Smooth muscle cell of the umbilical artery (primary cell): ENCODE measurements at places on chromosomes 4 and X. TPM values are rescaled to one million over a fixed set of nuclear protein-coding genes. Genes with fewer than 3 reads are reported as not detected.

The SUPT20HL1 gene
- under 0.01 and 0.14 TPM in 2 replicates for total RNA-seq

The XG gene
- 0.59 and 1.7 TPM in 2 replicates for total RNA-seq

The LRIT3 gene
- total RNA-seq = under 0.01 and 0.05 TPM in 2 replicates

The FLNA gene
- total RNA-seq = 3,018 and 4,172 TPM in 2 replicates

The TLL1 gene
- total RNA-seq = under 0.01 and 0.18 TPM in 2 replicates

The S100G gene
- not detected in 2 replicates for total RNA-seq

The TCEAL7 gene
- 15.9 and 26.1 TPM in 2 replicates for total RNA-seq

The GAGE12H gene
- total RNA-seq = not detected in 2 replicates

The GPRIN3 gene
- 0.23 and 0.30 TPM in 2 replicates for total RNA-seq

The CCDC149 gene
- 6.8 and 12.6 TPM in 2 replicates for total RNA-seq

The EVC gene
- total RNA-seq = 53.4 and 87.2 TPM in 2 replicates

The CSAG3 gene
- not detected in 2 replicates for total RNA-seq

The RASGEF1B gene
- 0.30 TPM in 1 of 2 replicates, not detected in the other for total RNA-seq

The PARM1 gene
- 0.23 and 0.89 TPM in 2 replicates for total RNA-seq

The TCEANC gene
- total RNA-seq = 1.5 and 3.9 TPM in 2 replicates

The GPR143 gene
- total RNA-seq = 0.28 and 1.5 TPM in 2 replicates

The PFKFB1 gene
- total RNA-seq = under 0.01 TPM in 1 of 2 replicates, not detected in the other

The IGSF1 gene
- total RNA-seq = 0.14 TPM in 1 of 2 replicates, not detected in the other

The GSPT2 gene
- 4.8 and 8.4 TPM in 2 replicates for total RNA-seq

The ARMCX6 gene
- total RNA-seq = 29.0 and 35.9 TPM in 2 replicates

The ZFP42 gene
- total RNA-seq = 0.05 TPM in 1 of 2 replicates, not detected in the other

The MAD2L1 gene
- total RNA-seq = 2.4 and 9.8 TPM in 2 replicates

The PLP1 gene
- total RNA-seq = not detected in 2 replicates

The TAF7L gene
- 0.59 and 0.65 TPM in 2 replicates for total RNA-seq

The DNAAF6 gene
- not detected in 2 replicates for total RNA-seq

The SMIM10 gene
- 1.8 and 3.6 TPM in 2 replicates for total RNA-seq

The FANCB gene
- total RNA-seq = 4.5 and 7.5 TPM in 2 replicates

The TMSB15C gene
- total RNA-seq = 3.6 TPM in 2 replicates

The MAGEC1 gene
- not detected in 2 replicates for total RNA-seq

The TRIM60 gene
- not detected in 2 replicates for total RNA-seq

The CCDC160 gene
- 0.18 and 0.30 TPM in 2 replicates for total RNA-seq

The RBM47 gene
- 3.2 and 7.1 TPM in 2 replicates for total RNA-seq

The TRIM75 gene
- not detected in 2 replicates for total RNA-seq

The AWAT2 gene
- not detected in 2 replicates for total RNA-seq

The SLC49A3 gene
- 1.4 and 5.3 TPM in 2 replicates for total RNA-seq

The NALF2 gene
- total RNA-seq = not detected in 2 replicates

The GAB1 gene
- 5.3 and 8.2 TPM in 2 replicates for total RNA-seq

The GAGE12F gene
- total RNA-seq = not detected in 2 replicates

The ETDB gene
- not detected in 2 replicates for total RNA-seq

The CTAG2 gene
- total RNA-seq = 0.65 and 3.3 TPM in 2 replicates

The ADH6 gene
- total RNA-seq = not detected in 2 replicates

The TMEM144 gene
- 9.8 and 14.0 TPM in 2 replicates for total RNA-seq

The NEUROG2 gene
- not detected in 2 replicates for total RNA-seq

The PRRG1 gene
- 11.3 and 13.1 TPM in 2 replicates for total RNA-seq

The CPZ gene
- total RNA-seq = 11.2 and 30.3 TPM in 2 replicates

The ARMCX1 gene
- total RNA-seq = 32.0 and 46.3 TPM in 2 replicates

The GPR34 gene
- under 0.01 TPM in 1 of 2 replicates, not detected in the other for total RNA-seq

The HELT gene
- total RNA-seq = not detected in 2 replicates

The LGI2 gene
- total RNA-seq = under 0.01 TPM in 1 of 2 replicates, not detected in the other

The GPR101 gene
- total RNA-seq = not detected in 2 replicates

The AREG gene
- total RNA-seq = 0.14 TPM in 1 of 2 replicates, not detected in the other

The UGT2B11 gene
- total RNA-seq = not detected in 2 replicates

The FGF5 gene
- 3.9 and 33.6 TPM in 2 replicates for total RNA-seq

The PLK4 gene
- 1.5 and 11.0 TPM in 2 replicates for total RNA-seq

The IL21 gene
- not detected in 2 replicates for total RNA-seq

The P2RY4 gene
- 0.14 TPM in 1 of 2 replicates, not detected in the other for total RNA-seq

The APLN gene
- 0.51 and 1.2 TPM in 2 replicates for total RNA-seq

The GIMD1 gene
- total RNA-seq = not detected in 2 replicates
